HS-27A (cell line): ENCODE measurements at places on chromosomes 6 and 20.
A peak's percentile ranks its signal among the peaks of the same experiment; 100 is the strongest.

GRCh38 chr6:16663901-16664300, 97.4 kb downstream of the ATXN1 start:
- no peak for DNase-seq

GRCh38 chr6:100663219-100663863, 198.6 kb upstream of the SIM1 start:
- peak; percentile 24 for DNase-seq

- no peak for DNase-seq
Measured at GRCh38 chr6:56713254-56713672, 70.6 kb upstream of the DST start.

DNA sequence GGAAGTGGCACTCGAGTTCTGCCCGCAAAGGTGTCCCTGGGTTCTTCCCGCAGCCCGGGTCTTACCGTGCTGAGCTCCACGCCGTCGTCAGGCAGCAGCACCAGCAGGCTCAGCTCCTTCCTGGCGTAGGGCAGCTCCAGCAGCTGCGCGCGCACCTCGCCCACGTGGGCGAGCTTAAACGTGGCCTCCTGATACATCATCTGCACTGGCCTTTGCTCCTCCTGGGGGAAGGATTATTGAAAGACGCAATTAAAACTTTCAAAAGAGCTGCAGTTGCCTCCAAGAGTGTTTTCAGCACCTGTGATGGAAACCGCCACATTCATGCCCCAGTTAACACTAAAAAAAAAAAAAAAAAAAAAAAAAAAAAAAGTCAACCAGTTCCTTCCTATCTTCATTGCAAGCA, 11.3 kb downstream of the SERPINB9 start:
- no peak for DNase-seq

DNA sequence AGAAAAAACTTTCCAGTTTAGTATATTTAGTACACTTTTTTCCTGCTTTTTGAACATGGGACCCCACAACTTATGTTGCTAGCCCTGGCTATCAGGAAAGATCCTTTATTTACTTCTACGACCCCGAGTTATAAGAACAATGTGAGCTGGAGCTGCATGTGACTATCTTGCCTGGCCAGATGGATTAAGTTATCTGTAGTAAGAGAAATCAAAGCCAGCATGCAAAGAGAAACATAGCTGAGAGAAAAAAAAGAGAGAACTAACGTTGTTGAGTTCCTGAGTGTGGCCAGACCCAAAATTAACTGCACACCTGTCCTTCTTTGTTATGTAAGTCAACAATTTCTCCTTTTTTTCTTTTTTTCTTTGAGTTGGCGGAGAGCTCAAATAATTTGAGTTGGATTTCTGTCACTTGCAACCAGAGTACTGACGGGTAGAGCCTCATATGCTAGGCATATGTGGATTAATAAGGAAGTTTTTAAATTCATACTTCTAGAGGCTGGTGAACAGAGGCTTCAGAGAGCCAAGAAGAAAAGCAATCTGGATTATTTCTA, 219.5 kb downstream of the HACE1 start:
- no peak for DNase-seq

DNA sequence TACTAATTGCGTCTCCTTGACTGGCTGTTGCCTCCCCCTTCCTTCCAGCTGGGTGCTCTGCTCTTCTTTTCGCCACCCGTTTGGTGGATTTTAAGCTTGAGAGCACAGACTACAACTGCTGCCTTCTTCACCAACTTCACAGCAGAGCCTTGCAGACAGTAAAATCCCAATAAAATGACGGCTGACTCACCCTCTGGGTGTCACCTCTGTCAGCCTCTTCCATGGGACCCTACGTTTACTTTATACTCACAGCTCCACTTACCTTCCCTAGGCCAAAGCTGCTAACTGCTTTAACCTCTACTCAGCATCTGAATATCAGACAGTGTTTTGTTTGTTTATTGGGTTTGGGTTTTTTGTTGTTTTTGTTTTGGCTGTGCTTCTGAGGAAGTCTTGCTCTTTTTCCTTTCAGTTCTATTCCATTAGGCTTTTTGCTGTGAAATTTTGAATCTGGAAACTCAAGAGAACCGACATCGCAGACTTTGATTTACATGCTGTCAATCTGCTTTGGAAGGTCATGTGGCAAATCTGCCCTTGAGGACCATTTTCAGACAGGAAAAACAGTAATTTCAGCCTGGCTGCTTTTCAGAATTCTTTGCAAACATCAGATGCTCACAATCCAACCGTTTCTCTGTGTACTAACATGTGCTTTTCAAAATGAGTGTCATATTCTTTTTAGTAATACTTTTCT, 2.4 kb downstream of the AGPAT4 start:
- DNase-seq: no peak

DNA sequence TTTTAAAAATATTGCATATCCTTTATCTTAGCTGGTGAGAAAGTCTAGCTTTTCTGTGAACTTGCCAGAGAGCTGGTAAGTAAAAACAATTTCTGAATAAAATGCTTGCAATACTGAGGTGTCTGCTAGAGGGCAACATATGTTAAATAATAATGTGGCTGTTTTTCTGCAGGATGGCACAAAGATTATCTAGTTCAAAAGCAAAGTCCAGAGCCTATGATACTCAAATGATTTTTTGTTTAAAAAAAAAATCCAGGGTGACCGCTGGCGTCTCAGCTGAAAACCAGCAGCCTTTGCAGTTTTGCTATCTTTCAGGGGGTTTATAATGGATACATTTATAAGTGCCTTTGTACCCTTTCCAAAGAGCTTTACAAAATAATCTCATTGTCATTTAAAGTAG, 194.9 kb downstream of the PHACTR1 start:
- DNase-seq: no peak

DNA sequence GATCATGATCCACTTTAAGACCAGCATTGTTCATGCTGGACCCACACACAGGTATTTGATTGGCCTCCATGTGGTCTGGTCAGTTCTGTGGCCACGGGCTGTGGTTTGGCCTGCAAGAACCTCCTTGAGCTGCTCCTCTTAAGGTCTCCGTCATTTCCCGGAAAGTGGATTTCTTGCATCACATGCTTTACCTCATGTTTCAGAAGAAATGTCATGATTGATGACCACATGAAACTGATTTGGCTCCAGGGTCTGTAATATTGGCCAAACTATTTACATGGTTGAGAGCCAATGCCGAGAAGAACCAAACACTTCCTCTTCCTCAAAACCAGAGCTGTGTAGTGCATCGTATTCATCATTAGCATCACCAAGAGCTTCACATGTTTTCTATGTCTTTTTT, 13.2 kb upstream of the RSPH3 start:
- DNase-seq: no peak

DNA sequence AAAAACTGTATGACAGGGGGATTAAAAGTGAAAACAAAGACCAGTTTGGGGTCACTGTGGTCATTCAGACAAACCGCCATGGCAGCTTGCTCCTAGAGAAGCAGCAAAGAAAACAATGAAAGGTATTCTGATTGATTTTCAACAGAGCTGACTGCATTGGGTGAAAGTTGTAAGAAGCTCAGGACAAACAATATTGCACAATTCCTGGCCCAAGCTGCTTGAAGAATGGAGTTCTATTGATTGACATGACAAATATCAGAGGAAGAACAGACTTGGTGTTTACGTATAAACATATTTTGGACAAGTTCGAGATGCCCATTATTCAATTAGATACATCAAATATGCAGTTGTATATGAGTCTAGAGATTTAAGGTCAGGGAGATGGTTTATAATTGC, 62.0 kb downstream of the TRIM38 start:
- no peak for DNase-seq

DNA sequence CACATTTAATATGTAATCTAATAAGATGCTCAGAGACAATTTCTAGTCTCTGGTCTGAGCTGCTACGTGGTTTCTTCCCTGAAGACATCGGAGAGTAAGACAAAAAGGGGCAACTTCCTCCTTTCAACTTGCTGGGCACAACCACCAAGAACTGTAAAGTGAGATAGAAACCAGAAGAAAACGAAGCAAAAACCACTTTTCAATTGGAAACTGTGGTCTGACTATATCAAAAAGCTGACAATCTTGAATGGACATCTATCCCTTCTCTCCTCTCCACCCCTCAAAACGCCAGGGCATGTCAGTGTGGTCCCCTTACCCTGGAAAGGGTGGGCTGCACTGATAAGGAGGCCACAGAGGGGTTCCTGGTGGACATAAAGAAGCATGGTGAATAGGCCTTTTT, 269.1 kb downstream of the CD83 start:
- no peak for DNase-seq

- DNase-seq: no peak
Measured at GRCh38 chr6:37731888-37732287, 34.2 kb upstream of the MDGA1 start.

- DNase-seq: no peak
Measured at GRCh38 chr6:39365281-39366074, 43.0 kb upstream of the KCNK16 start.

- DNase-seq: no peak
Measured at GRCh38 chr6:73667798-73668197, 14.0 kb upstream of the SLC17A5 start.

DNA sequence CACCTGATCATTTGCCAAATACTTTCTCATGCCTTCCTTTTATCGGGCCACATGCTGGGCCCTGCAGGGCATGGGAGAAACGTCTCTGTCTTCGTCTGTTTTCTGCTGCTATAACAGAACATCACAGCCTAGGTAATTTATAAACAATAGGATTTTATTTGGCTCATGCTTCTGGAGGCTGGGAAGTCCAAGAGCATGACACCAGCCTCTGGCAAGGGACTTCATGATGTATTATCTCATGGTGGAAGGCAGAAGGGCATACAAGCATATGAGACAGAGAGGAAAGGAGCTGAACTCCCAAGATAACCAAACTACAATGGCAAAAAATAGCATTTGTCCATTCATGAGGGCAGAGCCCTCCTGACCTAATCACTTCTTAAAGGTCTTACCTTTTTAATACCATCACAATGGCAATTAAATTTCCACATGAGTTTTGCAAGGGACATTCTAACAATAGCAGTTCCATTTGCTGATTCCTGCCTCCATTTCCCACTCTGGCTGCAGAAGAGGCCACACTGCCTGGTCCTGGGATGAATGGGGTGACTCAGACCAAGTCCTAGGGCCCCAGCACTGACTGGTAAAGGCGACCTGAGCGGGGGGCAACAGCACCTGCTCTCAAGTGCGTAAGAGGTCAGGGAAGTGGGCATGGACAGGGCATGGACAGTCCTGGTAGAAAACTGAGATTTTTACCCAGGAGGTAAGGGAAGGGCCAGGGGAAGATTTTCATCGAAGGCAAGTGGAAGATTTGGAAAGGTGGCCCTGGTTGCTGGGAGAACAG, 5.1 kb upstream of the ZBP1 start:
- no peak for DNase-seq

- peak; percentile 90 for DNase-seq
Measured at GRCh38 chr6:32153564-32154513, at the start of gene PPT2. TSS of gene PPT2 (plus strand) at chr6:32154141. CDS start at chr6:32154595, 454 bp downstream.

GRCh38 chr6:67698534-67698933, 936.5 kb upstream of the ADGRB3 start:
- DNase-seq: no peak

DNA sequence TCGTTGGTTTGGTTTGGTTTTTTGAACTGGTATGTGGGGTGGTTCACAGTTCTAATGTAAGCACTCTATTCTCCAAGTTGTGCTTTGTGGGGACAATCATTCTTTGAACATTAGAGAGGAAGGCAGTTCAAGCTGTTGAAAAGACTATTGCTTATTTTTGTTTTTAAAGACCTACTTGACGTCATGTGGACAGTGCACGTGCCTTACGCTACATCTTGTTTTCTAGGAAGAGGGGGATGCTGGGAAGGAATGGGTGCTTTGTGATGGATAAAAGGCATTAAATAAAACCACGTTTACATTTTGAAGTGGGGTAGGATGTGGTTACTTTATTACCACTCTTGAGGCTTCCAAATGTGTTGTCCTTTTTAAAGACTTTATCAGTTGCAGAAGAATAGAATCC, 168.0 kb downstream of the ZMYND8 start:
- DNase-seq: no peak

GRCh38 chr6:88380083-88380482, 213.9 kb upstream of the CNR1 start:
- no peak for DNase-seq

- DNase-seq: no peak
Measured at GRCh38 chr6:159762681-159763293, 942 bp downstream of the ACAT2 start.

DNA sequence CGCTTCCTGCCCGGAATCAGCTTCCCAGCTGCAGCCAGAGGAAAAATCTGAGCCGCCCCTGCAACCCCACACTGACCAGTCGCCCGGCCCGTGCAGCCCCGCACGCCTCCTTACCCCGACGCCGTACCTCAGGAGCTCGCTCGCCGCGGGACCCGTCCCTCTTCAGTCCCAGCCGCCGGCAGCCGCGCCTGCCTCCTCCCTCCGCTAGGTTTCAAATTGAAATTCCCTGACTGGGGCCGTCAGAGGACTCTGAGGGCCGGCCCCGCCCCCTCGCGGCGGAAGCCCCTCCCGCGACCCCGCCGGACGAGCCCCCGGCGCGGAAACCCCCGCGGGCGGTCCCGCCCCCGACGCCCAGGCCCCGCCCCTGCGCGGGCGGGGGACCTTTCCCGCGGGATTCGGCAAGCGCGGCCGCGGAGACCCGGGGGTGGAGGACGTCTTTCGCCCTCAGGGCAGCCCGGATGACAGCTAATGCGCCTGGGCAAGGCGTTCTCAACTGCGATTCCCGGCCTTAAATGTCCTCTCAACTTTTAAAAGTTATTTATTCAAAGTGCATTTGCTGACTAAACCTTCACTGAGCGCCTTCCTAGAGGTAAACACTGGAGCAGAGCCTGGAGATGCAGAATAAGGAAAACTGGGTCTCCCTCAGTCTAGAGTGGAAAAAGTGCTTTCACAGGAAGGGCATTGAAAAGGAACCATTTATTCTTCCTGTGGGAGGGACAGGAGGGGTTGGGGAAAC, at the start of gene EPB41L2:
Gene EPB41L2, minus strand, starts transcription at position 218 of the 736 bp plus-strand sequence. CDS start 106,760 bp downstream, outside the sequence.
- no peak for DNase-seq

- no peak for DNase-seq
Measured at GRCh38 chr6:95804847-95805541, 210.8 kb upstream of the FUT9 start.

- no peak for DNase-seq
Measured at GRCh38 chr6:2531426-2532215, 219.1 kb downstream of the MYLK4 start.

DNA sequence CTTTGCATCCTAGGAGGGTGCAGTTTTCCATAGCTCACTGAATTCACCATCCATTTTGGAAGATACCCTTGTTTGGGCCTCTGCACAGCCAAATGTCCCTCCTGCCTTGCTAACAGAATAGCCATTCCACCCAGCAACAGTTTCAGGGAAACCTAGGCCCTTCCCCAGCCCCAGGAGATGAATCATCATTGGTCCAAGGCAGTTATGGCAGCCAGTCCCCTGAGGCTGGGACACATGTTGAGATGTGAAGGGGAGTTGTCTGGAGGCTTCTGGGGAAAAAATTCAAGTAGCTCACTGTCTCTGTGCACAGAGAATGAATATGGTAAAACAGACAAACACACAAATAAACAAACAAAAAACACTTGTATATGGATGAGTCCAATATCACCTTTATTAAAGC, 17.4 kb upstream of the SIRPB2 start:
- DNase-seq: no peak
